Activated B cell treated with CpG ODN at 0.5 μM for 24 hours (primary cell): ENCODE measurements at places on chromosomes 3 and 15.

DNA sequence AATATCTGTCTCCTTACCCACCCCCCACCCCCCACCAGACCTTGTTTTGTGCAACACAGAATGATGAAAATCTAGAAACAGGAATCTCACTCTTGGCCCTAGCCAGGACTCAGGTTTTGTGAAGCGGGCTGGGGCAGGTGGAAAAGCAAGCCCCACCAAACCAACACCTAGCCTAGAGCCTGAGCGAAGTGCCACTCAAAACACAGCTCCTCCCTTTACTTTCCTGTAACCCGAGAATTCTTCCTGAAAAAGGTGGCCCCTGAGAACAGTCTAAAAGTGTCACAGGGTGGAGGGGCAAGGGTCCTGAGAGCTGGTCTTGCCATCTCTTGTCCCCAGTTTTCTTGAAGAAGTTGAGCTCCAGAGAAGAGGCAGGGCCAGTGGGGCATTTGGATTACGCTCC is 17.4 kb upstream of the RPUSD3 start:
- DNase-seq = no peak

DNA sequence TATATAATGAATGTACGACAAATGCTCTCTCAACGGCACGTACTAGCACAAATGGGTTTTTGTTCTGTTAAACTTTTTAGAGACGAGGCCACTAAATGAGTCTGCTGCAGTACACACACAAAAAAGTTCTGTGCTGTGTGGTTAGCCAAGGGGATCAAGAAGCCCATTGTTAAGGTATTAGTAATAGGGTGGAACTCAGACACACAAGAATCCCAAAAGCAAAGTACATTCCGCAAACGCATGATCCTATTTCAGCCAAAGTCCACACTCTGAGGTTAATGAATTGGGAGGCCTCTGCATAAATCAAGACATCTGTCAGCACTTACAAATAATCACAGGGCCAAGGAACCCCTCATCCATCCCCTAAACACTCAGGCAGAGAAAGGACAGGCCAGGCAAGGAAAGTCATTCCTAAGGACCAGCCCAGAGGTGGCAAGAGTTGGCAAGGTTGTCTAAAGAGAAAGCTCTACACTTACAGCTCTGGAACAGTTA is 12.1 kb downstream of the OSBPL10 start:
- no peak for DNase-seq

DNA sequence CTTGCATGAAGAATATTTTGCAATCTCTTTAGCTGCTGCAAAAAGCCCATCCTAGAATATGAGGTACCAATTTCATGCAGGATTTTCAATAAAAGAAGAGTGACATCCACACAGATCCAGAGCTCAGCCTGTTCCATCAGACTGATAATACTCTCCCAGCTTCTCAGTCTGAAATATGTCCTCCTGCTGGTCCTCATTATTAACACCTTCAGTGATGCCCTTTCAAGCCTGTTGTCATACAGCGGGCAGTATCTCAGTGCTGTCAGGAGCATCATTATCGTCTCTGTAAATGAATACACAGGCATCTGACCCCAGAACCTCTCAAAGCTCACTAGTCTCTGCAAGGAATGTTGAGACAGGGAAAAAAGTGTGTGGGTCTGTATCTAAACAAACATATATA is 1387.8 kb downstream of the OTOL1 start:
- no peak for DNase-seq

GRCh38 chr3:73924048-73924447 is 299.3 kb upstream of the PDZRN3 start:
- no peak for DNase-seq

DNA sequence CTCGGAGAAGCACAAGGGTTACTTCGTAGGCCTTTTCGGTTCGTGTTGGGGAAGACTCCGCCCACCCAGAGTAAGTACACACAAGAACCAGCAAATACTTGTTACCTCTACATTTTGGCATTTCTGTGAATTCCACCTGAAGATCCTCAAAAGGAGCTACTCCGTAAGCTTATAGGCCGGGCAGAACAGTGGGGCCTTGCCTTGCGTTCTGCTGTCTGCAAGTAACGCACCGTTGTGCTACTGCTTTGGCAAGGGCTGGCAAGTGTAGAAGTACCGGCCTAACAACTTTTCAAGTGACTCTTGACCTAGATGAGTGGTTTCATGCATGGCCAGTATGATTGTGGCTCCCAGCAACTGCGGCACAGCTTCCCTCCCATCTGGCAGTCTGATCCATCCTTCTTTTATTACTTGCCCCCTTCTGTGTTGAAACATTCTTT is 6.4 kb upstream of the DNAAF4 start:
- DNase-seq = no peak

- no peak for DNase-seq
Measured at GRCh38 chr15:68204776-68205557, at the start of gene CALML4. CALML4 (minus strand) TSS chr15:68205332; CDS start chr15:68205247, 85 bp downstream.

- no peak for DNase-seq
Measured at GRCh38 chr3:122902326-122902725, 107.5 kb downstream of the SLC49A4 start.

- DNase-seq = no peak
Measured at GRCh38 chr3:13123013-13123654, 49.9 kb upstream of the IQSEC1 start.

DNA sequence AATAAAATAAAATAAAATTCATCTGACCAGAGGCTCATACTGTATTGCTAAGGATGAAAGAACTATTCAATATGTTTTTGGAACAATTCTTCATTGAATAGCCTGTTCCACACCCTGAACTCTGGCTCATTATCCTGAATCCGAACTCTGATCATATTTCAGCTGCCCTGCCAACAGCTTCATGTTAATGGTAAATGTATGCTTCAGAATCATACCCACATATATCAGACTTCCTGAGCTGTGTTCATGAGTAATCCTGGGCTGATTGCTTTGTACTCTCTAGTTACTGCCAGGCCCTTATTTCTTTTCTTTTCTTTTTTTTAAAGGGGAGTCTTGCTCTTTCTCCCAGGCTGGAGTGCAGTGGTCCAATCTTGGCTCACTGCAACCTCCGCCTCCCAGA is 11.8 kb downstream of the INO80 start:
- DNase-seq = no peak

DNA sequence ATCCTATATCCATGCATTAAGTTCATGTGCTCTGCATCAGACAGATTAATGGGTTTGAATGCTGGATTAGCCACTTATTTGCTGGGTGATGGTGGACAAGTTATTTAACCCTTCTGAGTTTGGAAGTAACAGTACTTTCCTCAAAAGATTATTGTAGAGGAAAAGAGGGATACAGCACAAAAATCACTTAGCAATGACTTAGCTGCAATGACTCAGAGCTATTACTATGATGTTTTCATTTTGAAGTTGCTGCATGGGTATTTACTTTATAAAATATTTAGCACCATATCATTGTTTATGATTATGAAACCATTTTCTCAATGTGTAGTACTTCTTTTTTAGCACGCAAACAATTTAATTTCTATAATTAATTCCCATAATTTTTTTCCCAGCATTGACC is 248.4 kb downstream of the MYRIP start:
- DNase-seq = no peak

DNA sequence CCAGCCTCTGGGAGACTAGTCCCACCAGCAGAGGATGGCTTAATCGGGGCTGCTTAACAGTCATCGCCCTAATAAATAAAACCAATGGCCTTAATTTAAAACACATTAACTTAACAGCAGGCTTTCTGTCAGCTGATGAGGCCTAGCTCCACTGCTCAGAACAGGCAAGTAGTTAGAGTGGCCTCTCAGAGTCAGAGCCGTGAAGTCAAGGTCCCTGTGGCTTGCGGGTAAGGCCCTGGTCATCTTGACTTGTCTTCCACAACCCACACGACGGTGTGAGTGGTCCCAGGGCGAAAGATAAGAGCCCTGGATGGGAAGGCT is 11.8 kb downstream of the XXYLT1 start:
- DNase-seq = no peak

DNA sequence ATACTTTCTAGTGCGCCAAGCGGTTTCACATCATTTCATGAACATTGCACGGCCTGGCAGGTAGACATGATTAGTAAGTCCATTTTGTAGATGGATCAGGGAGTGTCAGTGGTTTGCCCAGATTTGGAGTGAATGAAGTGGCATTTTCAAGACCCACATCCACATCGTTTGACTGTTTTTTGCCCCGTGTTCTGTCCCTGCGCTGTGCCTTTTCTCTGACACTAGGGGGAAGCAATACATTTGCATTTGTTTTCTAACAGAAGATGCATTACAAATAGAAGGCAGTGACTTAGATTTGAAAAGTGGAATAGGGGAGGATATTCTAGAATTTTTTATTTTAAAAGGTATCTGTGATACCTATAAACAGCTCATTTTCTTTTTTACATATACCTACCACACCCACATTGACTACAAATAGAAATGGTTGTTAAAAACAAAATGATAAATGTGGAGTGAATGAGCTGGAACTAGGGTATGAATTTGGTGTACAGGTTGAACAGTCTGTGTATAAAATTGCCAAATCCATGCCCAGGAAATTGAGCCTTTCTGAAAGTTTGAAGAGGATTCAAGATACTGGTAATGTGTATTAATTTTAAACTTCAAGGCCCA is 98.0 kb downstream of the USP13 start:
- no peak for DNase-seq

DNA sequence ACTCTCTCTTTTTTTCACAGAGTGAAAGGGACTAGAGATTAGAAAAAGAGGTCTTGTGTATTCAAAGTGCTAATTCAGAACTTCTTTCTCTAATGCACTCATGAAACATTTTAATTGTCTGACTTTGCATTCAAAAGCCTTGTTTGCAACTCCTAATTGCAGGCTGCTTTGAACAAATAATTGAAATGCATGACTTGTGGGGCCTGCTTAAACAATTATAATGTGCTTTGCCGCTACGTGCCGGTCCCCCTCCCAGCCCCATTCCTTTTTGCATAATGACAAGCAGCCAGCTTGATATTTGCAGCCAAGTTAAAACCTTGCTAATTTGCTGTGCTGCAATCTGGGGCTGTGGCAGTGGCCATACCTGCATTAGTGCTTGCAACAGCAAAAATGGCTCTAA is 114.5 kb downstream of the FOXB1 start:
- no peak for DNase-seq

- DNase-seq = no peak
Measured at GRCh38 chr3:61978460-61979419, 394.6 kb downstream of the FEZF2 start.

DNA sequence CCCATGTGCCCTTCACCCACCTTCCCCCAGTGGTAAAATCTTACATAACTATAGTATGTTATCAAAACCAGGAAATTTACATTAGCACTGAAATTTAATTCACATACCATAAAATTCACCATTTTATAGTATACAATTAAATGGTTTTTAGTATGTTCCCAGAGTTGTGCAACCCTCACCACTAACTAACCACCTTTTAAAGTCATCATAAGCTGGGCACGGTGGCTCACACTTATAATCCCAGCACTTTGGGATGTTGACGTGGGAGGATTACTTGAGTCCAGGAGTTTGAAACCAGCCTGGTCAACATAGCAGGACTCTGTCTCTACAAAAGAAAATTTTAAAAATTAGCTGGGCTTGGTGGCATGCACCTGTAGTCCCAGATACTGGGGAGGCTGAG is 13.7 kb downstream of the FRMD5 start:
- DNase-seq = no peak

GRCh38 chr15:82750831-82751180 is 41.1 kb upstream of the AP3B2 start:
- no peak for DNase-seq

DNA sequence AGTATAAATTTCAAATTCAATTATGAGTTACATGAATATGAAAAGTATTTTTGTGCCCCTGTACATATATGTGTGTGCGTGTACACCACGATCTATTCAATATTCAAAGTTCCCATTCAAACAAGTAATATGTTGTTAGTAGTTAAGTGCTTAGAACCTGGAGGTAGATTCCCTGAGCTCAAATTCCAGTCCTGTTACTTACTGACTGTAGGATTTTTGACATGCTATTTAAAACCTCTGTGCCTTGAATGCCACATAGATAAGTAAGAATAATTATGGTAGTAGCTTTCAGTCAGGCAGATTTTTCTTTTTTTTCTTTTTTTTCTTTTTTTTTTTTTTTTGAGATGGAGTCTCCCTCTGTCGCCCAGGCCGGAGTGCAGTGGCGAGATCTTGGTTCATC is 53.3 kb upstream of the CMSS1 start:
- DNase-seq = no peak

- DNase-seq = no peak
Measured at GRCh38 chr3:124877674-124878073, 9.5 kb downstream of the ITGB5 start.

DNA sequence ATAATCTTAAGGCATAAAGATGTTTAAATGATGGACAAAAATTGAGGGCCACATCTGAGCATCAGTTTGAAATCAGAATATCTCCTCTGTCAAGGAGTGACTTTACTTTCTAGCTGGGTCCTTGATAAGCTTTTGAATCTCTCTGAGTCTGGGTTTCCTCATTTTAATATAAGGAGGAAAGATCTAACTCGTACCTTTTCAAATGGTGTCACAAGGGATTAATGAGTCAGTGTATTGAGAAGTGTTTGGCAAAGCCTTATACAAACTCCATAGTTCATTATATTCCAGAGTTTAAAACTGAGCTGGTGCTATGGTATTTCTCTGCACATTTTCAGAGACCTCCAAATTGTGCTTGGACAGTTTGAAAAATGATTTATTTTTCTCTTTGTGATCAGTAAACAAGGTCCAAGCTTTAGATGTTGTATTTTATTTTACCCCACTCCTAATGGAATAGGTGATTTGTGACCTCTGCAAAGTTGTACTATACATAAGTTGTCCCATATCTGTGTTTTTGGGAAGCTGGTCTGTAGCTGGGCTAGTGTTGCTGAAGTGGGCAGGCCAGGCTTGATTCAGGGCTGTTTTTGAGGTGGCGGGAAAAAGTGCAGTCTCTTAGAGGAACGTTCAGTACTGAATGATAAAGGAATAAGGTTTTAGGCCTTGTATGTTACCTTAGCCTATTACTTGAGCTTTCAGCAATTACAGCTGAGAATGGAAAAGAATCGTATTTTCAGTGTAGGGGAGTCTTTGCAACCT is 5.6 kb downstream of the FNDC3B start:
- DNase-seq = no peak

DNA sequence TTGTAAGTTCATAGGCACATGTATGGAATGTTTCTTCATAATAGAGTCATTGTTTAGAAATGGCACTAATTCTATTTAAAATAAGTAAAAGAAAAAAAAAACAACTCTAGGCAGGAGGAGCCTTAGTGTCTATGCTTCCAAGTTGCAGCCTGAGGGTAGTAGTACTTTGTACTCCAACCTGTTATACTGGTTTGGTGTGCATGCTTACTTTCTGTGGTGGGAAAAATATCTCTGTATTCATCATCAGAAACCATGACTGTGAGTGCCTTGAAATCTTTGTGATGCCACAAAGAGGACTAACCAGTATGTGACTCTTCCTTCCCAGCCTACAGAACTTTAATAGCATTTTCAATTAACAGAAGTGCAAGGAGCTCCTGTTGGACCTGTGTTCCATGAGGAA is 4.4 kb downstream of the NAALADL2 start:
- no peak for DNase-seq

GRCh38 chr3:196388956-196389355 is 43.3 kb downstream of the UBXN7 start:
- DNase-seq = no peak

GRCh38 chr3:103976931-103977339 is 1389.8 kb upstream of the ALCAM start:
- DNase-seq = no peak

GRCh38 chr3:170467571-170468147 is 49.0 kb downstream of the CLDN11 start:
- no peak for DNase-seq

GRCh38 chr3:101217472-101218245 is 102.7 kb downstream of the IMPG2 start:
- DNase-seq = no peak

GRCh38 chr3:133926736-133927539 is 31.3 kb upstream of the RAB6B start:
- peak; percentile 22 for DNase-seq

GRCh38 chr3:56154297-56154696 is 314.0 kb downstream of the ERC2 start:
- DNase-seq = no peak
